CD4-positive, alpha-beta T cell treated with Interferon gamma for 1 hour (primary cell): ENCODE measurements at places on chromosomes 5 and 9.
A peak's percentile ranks its signal among the peaks of the same experiment; 100 is the strongest.

GRCh38 chr5:167987490-167988280 is 303.8 kb upstream of the WWC1 start:
- DNase-seq, result no peak

DNA sequence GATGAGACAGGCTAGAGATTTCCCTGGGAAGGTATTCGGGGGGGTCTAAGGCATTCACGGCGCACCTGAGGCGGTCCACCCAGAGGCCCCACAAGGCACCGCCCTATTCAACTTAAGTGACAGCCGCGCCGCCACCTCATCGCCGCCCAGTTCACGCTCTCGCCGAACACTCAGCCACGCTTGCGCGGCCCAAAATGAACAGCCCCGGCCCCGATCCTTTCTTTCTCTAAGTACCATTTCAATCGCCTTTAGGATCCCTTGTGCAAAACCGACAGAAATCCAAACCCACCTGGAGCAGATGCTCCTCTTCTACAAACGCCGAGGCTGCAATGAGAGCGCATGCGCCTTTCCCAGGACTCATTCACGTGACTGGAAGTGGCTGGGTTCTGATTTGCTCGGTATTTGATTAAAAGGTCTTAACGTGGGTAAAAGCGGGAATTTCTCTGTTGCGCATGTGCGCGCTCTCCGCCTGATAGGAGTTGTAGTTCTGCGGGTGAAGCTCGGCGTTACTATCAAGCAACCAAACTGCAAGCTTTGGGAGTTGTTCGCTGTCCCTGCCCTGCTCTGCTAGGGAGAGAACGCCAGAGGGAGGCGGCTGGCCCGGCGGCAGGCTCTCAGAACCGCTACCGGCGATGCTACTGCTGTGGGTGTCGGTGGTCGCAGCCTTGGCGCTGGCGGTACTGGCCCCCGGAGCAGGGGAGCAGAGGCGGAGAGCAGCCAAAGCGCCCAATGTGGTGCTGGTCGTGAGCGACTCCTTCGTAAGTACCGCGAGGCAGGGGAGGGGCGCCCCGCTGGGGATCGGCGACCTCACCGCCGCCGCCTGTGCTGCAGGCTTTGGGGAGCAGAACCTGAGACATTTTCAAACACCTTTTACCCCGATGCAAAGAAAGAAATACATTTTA is at the start of the genes ARSK and SKIC3:
ARSK (plus strand) TSS at position 455 of the 902 bp plus-strand sequence; CDS start at position 633, 178 bp downstream.
SKIC3 (minus strand) TSS at position 331 of the 902 bp plus-strand sequence. CDS start 7,827 bp downstream, outside the sequence.
- DNase-seq, result peak; percentile 95

DNA sequence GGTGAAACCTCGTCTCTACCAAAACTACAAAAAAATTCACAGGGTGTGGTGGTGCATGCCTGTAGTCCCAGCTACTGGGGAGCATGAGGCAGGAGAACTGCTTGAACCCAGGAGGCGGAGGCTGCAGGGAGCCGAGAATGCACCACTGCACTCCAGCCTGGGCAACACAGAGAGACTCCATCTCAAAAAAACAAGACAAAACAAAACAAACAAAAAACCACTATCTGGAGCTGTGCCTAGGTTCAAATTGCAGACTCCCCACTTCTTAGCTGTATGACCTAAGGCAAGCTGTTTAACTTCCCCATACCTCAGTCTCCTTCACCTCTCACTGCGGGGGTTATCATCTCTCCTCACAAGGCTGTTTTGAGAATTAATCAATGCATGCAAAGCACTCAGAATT is 68.0 kb downstream of the MAPKAP1 start:
- no peak for DNase-seq

DNA sequence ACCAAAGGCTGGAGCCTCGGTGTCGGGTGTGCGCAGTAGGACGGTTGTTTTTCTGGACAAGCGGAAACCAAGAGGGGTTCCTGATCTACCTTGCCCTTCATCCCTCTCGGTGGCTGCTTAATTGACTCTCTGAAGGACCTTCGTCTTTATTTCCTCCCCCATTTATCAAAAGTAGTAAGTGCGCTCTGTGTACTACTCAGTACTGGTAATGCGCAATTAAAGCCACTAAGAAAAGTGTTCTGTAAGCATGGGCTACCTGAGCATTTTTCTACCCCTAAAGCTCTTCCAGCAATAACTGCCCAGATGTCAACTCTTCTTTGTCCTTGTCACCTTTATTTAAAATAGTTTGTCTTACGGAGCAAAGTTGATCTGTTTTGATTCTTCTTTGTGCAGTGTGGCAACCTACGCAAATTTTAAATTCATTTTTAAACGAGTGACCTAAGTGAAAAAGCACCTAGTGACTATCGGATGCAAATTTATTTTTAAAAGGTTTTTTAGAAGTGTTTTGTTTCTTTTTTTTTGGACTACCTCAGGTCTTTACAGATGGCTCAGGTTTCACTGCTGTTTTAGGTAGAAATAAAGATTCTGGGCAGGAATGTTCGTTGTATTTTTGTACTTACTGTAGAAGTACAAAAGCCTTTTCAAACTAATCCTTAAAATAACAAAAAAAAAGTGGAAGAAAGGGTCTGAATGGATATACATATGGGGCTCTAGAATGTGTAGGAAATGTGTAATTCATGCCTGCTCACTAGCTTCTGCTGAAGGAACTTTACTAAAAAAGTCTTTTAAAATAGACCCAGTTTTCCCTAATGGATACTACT is 2.0 kb downstream of the JMY start:
- DNase-seq, result no peak

- DNase-seq, result no peak
Observed at GRCh38 chr5:78062645-78063044, 231.9 kb downstream of the AP3B1 start.

DNA sequence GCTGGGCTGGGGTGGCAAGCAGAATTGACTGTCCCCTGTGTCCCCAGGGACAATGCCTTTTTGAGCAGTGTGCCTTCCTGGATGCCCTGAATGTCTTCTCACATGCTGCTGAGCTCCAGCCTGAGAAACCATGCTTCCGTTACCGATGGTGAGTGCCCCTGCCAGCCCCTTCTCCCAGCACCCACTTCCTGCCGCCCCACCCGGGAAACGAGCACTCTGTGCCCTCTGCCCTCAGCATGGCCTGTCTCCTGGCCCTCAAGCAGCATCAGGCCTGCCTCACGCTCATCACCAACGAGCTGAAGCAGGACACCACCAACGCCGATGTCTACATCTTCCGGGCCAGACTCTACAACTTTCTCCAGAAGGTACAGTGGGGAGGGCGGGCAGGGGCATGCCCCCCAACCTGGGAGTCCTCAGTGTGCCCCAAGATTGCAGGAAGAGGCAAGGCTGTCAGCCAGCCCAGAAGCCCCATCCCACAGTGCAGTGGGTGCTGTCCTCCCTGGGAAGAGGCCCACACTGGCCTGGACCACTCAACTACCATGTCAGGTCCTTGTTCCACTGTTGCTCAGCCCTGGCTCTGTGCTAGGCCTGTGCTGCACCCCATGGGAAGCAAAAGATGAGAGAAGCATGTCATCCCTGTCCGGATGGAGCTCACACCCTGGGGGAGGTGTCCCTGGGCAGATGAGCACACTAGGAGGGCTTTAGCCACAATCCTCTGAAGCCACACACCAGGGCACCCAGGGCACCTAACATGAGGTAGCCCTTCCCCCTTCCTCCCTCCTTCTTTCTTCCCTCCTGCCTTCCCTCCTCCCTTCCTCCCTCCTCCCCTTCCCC is 4.4 kb downstream of the TTC16 start:
- DNase-seq, result no peak

- DNase-seq, result no peak
Observed at GRCh38 chr9:128494108-128494745, 10.3 kb upstream of the GLE1 start.

- DNase-seq, result no peak
Observed at GRCh38 chr9:131919216-131919615, 160.5 kb downstream of the MED27 start.

DNA sequence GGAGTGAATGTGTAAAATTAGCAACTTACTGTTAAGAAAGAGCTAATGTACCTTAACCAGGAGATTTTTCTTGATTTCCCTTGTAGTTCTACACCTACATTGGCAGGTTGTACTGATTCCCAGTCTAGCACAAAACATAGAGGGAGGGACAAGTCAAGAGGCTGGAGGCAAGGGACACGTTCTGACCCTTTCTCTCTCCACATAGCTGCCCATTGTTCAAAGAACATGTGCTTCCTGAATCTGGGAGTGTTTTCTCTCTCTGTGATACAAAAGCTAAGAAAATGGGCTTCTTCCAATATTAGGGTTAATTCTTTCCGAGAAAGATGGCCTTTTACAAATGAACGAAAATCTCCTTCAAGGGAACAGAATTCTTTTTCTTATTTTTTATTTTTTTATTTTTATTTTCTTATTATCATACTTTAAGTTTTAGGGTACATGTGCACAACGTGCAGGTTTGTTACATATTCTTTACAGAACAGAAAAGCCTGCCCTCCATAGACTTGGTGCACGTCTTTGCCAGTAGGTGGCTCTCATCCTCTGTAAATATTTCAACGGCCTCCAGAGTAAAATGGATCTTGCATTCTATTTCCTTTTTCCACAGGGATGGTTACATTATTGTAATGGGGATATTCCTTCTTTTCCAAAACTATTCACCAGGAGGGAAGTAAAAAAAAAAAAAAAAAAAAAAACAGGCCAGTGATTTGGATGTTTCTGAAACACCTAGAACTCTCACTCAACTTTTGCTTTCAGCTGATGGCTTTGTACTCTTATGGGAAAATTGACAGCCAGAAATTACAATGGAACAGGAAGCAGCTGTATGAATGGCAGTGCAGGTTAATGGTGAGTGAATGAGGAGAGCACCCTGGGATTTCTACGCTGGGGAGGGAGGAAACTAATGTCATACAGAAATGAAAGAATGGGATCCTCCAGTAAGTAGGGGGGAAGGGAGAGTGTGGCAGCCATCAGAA is 13.1 kb upstream of the IFNA5 start:
- peak; percentile 3 for DNase-seq

DNA sequence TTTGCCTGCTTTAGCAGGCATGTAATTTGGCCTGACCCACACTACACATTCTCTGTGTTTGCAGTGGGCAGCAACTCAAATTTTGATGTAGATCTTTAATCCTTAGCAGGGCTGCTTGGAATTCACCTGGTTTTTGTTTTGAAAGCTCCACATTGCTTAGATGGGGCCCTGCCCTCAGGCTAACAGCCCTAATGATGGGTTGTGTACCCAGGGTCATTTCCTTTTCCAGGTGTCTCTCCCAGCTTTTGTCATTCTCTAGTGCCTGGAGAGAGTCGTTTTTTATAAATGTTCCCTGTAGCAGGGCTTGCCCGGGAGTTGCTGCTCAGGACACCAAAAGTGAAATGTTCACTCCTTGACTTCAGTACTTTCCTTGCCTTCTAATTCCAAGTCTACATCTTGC is 126.3 kb downstream of the TRIO start:
- no peak for DNase-seq

DNA sequence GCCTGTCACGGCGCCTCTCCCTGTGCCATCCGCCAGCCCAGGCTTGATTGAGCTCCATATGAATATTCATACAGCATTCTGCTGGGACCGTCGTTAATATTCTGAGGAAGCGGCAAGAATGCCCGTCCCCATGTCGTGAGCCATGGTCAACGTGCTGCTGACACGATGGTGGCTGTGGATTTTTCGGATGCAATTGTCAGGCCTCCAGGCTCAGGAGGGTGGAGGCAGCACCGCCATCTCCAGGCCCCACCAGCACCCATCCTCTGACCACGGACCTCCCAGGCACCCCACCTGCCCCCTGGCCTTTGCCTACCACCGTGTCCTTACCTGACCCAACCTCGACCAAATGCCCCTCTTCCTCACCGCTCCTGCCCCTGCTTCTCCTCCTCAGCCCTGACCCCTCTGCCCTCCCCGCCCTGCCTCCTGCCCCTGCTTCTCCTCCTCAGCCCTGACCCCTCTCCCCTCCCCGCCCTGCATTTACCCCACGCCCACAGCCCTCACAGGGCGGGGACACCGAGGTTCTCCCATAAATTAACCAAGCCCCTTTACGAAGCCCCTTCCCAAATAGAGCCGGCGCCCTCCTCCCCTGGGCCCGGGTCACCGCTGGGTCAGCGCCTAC is 9.9 kb downstream of the TMEM250 start:
- no peak for DNase-seq

DNA sequence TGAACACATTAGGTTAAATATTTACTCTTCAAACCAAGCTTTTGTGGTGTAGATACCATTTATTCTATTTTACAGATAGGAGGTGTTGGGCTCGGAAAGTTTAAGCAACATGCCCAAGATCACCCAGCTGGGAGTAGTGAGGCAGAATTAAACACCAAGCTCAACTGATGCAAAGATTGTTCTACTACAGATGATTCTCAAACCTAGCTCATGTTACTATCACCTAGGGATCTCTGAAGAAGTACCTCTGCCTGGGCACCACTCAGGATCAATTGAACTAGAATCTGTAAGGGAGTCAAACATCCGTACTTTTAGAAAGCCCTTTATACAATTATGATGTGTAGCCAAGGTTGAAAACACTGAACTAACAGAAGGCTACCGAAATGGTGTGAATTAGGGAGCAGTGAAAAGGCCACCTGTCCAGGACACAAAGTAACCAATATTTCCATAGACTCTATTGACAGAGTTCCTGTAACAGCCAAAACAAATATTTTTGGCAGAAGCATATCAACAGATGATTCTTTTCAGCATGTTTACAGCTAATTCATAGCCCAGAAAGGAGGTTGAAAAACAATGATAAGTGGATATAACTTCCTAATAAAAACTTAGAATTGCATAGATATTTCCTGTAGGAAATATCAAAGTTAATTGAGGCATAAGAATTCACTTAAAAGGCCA is 158.5 kb upstream of the PTGER4 start:
- DNase-seq, result no peak

GRCh38 chr5:13987843-13988464 is 43.5 kb upstream of the DNAH5 start:
- DNase-seq, result no peak

DNA sequence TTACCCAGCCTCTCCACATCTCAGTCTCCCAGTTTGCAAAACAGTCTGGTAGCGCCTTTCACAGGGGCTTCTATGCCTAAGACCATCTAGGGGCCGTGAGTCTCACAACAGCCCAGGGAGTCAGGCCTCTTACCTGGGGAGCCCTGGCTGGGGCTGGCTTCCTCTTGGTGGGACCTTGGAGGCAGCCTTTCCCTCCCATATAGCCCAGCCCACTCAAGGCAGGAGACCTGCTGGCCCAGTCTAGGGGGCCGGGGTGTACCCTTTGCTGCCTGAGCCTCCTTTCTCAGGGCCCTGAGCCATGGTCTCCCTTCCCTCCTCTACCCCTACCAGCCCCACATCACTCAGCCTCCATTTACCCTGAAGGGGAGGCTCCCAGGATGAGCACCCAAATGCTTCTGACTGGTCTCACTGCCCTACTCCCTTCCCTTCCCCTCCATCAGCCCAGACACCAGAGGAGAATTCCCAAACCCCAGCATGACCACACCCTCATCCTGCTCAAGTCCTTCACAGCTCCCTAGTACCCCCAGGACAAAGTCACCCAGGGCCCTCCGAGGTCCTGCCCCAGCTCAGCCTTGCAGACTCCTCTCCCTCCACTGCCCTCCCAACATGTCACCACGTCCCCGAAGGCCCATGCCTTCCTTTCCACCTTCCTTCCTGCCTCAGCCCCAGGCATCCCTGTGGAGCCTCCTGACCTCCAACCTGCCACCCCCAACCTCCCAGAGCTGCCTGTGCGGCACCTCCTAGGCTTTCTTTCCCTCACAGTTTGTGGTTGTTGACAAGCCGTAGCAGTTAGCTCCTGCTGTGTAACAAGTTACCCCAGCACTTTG is 55.3 kb downstream of the BARX1 start:
- DNase-seq, result no peak
